ENCODE measurements at places on chromosomes 2 and 18.
A peak's percentile ranks its signal among the peaks of the same experiment; 100 is the strongest.

- peak; percentile 98 for DNase-seq
Measured at GRCh38 chr2:10447895-10448575, at the start of gene ODC1. ODC1 (minus strand) TSS chr2:10448327; CDS start chr2:10445032, 3,295 bp downstream.

- no peak for DNase-seq
Measured at GRCh38 chr2:50987616-50988313, 44.2 kb downstream of the NRXN1 start.

GRCh38 chr18:48419277-48420022 lies 10.3 kb upstream of the ZBTB7C start:
- peak; percentile 15 for DNase-seq

- no peak for DNase-seq
Measured at GRCh38 chr18:53165770-53166169, 825.8 kb downstream of the DCC start.

DNA sequence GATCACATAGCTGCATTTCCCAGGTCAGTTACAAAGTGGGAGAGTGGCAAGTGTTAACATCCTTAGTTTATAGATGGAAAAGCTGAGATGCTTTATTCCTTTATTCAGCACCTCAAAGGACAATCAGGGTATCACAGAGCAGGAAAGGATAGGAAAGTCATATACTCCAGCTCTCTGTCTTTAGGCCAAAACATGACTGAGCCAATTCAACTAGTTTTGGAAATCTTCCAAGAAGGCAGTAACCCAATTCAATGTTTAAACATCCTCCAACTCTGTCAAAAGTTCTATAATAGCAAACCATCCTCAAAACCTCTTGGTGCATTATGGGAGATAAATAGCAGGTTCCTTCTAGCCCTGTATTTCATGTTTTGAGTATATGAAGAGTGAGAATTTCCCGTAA lies 25.2 kb downstream of the CASP8 start:
- DNase-seq, result no peak

DNA sequence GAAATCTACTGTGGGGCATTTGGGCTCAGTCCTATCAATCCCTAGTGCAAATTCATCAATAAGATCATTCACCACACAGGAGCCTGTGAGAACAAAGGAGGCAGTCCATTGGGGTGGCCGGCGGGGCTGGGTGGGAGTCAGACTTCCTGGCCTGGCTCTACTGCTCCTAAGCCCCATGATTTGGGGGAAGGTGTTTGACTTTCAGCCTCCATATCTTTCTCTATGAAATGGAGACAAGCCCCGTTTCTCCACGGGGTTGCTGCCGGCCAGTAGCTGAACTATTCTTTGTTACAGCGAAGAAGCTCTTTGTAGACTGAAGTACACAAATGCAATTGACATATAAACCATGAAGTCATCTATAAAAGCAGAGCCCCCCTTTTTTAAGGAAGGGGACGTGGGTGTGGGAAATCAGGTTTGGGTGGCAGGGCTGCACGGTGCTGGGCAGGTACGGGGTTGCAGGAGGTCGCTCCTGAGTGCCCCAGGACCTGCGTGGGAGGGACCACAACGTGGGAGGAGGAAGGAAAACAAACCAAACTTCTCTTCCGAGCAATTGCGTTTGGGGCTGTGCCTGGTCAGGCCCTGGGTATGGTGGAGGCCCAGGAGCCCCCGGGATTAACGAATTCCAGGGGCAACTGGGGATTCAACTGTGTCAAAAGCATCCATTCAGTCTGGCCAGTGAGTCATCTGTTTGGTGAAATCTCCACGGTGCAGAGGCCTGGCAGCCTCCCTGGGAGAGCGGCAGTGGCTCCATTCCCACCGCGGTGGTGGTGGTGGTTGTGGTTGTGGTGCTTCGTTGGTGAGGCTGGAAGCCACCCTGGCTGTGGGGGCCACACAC lies 18.2 kb downstream of the FBLN7 start:
- no peak for DNase-seq

DNA sequence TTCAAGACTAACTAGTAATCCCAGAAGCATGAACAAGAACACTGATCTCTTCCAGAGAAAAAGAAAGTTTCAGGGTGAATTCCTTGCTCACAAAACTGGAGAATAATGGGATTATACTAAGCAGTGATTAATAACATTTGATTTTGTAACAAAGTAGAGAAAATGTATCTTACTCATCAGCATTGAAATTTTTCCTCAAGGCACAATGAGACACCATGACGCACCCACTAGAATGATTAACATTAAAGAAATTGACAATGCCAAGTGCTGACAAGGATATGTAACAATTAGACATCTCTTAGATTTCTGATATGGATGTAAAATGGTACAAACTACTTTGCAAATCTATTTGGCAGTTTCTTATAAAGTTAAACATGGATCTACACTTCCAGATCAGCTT lies 101.1 kb upstream of the EPHA4 start:
- no peak for DNase-seq

GRCh38 chr2:122682356-122682755 lies 926.9 kb downstream of the TSN start:
- no peak for DNase-seq

DNA sequence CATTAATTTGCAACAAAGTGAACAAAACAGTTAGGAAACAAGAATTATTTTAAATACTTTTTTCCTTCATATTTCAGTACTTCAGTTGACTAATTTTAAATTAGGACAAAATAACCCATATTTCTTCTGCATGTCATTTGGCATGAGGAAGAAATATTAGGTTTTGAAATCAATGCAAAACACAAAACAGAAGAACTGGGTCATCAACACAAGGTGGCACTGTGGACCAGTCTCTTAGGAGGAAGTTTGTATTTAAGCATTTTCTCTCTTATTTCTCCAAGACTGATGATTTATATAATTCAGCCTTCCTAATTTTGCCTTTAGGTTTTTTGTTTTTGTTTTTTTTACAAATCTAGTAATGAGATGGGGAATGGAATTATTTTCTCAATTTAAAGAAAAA lies 352.8 kb upstream of the KCNH7 start:
- DNase-seq, result no peak

DNA sequence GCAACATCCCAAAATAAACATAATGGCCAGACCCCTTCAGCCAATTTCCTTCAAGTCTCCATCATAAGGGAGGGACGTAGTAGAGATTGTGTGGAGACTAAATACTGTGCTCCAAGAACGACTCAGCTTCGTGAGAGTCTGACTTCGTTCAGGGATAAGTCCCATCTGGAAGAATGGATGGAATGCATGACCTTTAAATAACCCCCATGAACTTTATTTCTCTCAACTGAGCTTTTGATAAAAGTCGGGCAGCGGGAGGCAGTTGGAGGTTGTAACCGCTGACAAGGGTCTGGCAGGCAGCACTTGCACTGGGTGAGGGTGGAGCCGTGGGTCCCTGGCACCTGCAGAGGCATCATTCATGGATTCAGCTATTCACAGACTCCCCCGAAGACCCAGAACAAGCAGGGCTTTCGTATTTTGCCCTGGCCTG lies 115.9 kb downstream of the ZFP36L2 start:
- DNase-seq, result no peak

- no peak for DNase-seq
Measured at GRCh38 chr18:518081-518480, 17.6 kb upstream of the COLEC12 start.

GRCh38 chr18:3689986-3690763 lies 240.2 kb downstream of the TGIF1 start:
- DNase-seq, result no peak

GRCh38 chr2:190678444-190679162 lies 29.7 kb downstream of the NAB1 start:
- DNase-seq, result no peak

GRCh38 chr2:68762665-68763064 lies 28.1 kb downstream of the ARHGAP25 start:
- DNase-seq, result no peak

DNA sequence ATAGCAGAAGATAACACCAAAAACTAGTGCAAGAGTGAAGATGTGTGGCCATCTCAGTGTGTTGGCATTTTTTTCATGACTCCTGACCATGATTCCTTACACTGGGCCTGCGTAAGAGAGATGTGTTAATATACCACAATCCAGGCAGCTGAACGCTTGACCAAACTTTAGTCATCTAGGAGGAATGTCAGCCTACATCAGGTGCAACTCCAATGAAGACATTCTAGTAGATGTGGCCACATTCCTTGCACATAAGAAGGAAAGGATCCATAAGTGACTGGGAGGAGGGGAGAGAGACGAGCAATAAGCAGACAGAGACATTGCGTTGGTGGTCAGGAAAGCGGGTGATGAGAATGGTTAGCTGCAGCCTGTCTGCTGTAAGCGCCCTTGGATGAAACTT lies 42.6 kb downstream of the CYRIA start:
- no peak for DNase-seq

- no peak for DNase-seq
Measured at GRCh38 chr2:25851740-25852503, 26.4 kb downstream of the ASXL2 start.

DNA sequence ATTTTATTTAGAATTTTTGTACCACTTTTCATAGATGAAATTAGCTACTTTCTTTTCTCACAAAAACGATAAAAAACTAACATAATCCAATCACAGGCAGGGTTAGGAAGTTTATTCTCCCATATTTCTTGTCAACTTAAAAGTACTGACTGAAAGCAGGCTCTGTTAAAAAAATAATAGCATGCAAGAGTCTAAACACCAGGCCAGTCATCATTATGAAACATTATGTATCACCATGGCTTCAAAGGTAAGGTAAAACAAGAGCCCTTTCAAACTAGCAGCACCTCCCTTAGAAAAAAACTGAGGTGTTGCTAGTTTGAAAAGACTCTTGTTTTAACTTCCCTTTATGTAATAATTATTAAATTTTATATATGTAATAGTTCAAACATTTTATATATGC lies 848.0 kb downstream of the RNF144A start:
- DNase-seq, result no peak

DNA sequence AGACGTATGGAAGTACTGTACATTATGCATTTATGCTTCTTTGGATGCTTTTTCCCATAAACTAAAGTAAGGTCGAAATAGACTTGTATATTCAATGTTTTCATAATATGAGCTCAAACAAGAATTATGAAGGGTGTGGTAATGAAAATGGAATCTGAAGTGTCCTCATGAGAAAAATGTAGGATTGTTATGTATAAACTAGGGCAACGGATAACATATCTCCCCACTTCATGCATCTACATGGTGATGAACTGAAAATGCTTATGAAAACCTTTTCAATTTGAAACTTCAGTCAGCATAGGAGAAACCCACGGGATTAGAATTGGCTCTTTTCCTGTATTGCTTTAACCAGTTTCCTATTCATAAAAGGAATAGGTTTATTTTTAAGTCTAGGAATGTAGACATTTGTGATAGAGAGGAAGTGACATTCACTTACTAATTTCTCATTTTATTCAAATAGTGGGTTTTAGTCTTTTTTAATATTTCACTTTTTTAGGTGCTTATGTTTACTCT lies 608.2 kb upstream of the GCFC2 start:
- DNase-seq, result no peak

DNA sequence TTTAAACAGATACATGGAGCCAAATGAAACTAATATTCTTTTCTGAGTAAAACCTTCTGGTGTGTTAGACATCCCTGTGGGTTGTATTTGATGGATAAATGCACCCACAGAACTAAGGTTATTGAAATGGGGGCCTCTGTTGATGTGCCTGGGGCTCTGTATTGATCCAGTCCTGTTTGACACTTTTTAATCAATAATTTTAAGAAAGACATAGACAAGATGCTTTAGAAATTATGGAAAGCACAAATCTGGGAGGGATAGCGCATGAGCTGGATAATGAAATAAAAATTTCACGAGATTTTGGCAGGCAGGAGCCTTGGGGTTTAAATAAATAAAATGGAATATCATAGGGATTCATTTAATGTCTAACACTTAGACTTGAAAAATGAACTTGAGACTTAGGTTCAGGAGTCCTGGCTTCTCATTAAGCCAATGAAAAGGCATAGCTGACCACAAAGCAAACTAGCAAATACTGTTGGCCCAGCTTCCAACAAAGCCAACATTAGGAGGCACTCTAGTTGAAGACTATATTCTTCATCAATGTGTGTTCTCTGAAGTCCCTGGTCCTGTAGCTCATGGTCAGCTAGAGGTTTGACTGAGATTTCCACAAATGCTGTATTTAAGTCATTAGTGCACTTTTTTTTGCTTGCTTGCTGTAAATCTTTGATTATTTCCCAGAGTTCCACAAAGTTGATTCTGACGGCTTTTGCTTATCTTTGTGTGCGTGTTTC lies 64.2 kb upstream of the SH3RF3 start:
- no peak for DNase-seq

- no peak for DNase-seq
Measured at GRCh38 chr2:200380833-200381542, 74.5 kb downstream of the SPATS2L start.

GRCh38 chr18:14015416-14015815 lies 100.1 kb upstream of the MC2R start:
- DNase-seq, result no peak

DNA sequence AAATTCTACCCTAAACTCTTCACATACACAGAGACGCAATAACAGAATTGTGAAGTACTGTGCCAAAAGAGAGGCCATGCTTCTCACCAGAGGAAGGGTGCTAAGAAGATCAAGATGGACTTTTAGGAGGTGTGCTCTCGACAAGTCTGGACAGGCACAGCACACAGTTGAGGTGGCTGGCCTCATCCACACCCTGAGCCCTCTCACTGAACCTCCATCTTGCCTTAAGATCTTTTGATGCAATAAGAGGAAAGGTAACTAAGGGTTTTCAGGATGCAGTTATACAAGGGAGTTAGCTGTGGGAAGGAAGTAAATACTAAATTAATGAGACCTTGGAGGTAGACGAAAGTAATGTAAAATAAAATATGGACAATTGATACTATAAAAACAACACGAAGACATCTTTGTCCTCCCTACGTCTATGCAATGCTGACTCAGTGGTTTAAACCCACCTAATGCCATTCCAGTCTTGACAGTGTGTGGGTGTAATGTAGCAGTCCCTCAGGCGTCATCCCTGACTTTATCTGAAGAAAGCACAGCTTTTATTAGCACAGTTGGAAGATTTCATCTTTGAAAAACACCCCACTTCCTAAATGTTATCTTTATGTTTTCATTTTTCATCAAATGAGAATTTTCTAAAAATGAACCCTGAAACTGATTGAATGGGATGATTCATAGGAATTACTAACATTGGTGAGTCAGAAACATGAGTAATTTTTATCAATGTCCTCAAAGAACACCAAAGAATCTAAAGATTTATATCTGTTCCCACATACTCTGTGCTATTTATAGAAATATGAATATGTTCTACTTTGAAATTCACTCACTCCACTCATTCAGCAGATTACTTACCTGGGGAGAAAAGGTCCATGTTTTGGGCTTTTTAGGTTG lies 34.0 kb upstream of the MALL start:
- DNase-seq, result no peak

GRCh38 chr2:232535761-232536530 lies 3.5 kb upstream of the CHRNG start:
- no peak for DNase-seq

DNA sequence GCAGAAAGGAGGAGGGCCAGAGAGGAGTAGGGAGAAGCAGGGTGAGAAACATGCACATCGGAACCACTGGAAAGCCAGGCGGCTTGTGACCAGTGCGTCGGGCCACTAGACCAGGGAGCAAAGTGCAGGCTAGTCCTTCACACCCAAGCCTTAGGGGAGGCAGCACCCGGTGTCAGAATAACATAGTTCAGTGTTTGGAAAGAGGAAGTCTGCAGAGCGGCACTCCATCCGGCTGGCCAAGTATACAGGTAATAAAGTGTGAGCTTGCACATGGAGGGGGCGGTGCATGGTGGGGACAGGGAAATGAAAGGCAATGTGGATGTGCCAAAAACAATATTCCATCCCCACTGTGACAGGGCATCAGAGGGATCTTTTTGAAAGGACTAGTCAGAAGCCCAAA lies 69.7 kb downstream of the ZNF521 start:
- no peak for DNase-seq
